ENCODE measurements at places on chromosomes 4 and X.

DNA sequence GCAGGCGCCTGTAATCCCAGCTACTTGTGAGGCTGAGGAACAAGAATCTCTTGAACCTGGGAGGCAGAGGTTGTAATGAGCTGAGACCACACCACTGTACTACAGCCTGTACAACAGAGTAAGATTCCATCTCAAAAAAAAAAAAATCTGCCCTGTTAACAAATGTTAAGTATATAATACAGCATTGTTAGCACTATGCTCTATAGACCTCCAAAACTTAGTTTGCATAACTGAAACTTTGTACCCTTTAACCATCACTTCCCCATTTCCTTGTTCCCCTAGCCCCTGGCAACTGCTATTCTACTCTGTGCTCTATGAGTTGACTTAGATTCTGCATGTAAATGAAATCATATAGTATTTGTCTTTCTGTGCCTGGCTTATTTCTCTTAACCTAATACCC, 76.7 kb downstream of the TAB3 start:
- no peak for DNase-seq

GRCh38 chr4:183369073-183369472, 46.8 kb upstream of the CLDN24 start:
- no peak for DNase-seq

DNA sequence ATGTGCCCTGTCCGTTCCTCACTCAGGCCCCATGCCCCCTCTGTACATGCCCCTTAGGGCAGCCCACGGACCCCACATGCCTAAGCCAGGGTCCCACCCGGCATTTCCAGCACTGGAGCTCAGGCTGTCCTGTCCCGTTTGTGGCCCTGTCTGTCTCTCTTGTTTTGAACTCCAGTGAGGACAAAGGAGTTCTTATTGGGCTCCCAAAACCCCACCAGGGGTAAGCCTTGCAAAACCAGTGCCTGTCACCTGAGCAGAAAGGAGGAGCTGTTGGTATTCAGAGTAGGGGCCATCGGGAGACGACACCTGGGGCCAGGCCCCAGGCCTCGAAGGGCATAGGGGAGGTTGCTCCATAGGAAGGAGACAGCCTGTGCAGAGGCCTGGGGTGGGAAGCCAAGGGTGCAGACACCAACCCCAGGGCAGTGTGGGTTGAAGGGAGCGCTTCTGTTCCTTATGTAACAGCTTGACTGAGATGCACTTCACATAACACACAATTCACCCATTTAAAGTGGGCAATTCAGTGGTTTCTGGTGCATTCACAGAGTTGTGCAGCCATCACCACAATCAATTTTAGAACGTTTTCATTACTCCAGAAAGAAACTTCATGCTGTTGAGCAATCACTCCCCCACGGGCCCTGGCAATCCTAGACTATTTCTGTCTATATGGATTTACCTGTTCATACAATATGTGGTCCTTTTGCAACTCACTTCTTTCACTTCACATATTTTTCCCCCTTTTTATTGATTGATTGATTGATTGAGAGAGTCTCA, 31.7 kb downstream of the MAN2B2 start:
- no peak for DNase-seq

- DNase-seq, result no peak
Measured at GRCh38 chr4:107077192-107077591, 41.1 kb upstream of the DKK2 start.

DNA sequence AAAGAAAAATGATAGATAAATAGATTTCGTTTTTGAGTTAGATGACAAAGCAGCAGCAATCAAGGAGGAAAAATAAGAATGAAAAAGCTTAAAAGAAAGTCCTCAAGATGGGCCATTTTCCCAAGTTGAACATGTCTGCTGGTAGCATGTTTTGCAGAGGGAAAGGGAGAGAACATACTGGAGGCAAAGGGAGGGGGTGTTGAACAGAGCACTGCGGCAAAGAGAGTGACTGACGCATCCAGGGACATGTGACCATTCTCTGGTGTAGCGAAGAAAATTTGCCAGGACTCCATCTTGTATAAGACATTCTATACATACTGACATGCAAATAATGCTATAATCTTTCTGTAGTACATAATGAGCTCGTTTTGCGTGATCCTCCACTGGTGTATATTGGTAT, 1.2 kb downstream of the LINC00632 start:
- DNase-seq, result peak; percentile 75

- no peak for DNase-seq
Measured at GRCh38 chrX:111083081-111083480, 12.9 kb upstream of the PAK3 start.

GRCh38 chr4:76011700-76012387, 4.5 kb upstream of the CXCL9 start:
- DNase-seq, result peak; percentile 88

Data from tongue (tissue), 3 donors.